RKO (cell line): ENCODE measurements at places on chromosomes 4 and X.

- peak; percentile 37 for DNase-seq
These were observed 127.9 kb downstream of the KLHL8 start for GRCh38 chr4:87092389-87093141.

- DNase-seq = peak; percentile 4
These were observed 30.5 kb upstream of the ADGRG2 start for GRCh38 chrX:19152762-19153161.

DNA sequence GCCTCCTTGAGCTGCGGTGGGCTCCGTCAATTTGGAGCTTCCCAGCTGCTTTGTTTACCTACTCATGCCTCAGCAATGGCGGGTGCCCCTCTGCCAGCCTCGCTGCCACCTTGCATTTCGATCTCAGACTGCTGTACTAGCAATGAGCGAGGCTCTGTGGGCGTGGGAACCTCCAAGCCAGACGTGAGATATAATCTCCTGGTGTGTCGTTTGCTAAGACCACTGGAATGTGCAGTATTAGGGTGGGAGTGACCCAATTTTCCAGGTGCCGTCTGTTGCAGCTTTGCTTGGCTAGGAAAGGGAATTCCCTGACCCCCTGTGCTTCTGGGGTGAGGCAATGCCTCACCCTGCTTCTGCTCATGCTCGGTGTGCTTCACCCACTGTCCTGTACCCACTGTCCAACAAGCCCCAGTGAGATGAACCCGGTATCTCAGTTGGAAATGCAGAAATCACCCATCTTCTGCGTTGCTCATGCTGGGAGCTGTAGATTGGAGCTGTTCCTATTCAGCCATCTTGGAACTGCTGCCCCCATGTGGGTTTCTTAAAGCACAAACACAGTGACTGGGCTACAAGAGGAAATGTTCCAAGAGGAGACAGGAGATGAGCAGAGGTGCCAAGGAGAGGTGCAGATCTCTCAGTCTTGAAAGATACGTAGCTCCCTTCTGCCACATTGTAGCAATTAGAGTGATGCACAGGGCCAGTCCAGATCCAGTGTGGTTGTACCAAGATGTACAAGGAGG, 193.0 kb upstream of the IGFBP7 start:
- DNase-seq = no peak

- no peak for DNase-seq
These were observed 526.7 kb upstream of the FRG1 start for GRCh38 chr4:189414021-189414420.

DNA sequence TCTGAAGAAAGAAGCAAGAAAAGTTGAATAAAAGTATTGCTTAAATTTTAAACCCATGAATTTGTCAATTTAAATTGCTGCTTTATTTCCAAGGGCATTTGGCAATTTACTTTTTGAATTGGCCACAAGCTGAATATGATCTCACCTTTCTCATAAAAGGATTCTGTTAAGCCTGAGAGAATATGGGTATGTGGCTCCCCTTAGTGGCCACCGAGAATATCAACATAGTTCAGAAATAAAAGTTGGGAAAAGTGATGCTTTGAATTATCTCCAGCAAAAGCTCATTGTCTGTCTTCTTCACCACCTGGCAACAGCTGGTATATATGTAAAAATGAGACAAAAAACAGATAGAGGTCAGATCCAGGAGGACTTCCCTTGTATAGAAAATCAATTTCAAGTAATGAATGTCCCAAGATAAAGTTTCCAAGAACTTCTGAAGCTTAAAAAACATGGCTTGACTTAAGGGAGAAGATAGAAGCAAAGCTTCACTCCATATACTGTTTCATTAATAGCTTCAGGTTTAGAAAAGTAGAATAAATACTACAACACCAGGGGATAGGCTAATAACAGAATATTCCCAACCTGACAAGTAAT, 290.7 kb upstream of the FAM241A start:
- DNase-seq = peak; percentile 69

GRCh38 chr4:62622089-62622488, 1422.0 kb downstream of the ADGRL3 start:
- DNase-seq = no peak

DNA sequence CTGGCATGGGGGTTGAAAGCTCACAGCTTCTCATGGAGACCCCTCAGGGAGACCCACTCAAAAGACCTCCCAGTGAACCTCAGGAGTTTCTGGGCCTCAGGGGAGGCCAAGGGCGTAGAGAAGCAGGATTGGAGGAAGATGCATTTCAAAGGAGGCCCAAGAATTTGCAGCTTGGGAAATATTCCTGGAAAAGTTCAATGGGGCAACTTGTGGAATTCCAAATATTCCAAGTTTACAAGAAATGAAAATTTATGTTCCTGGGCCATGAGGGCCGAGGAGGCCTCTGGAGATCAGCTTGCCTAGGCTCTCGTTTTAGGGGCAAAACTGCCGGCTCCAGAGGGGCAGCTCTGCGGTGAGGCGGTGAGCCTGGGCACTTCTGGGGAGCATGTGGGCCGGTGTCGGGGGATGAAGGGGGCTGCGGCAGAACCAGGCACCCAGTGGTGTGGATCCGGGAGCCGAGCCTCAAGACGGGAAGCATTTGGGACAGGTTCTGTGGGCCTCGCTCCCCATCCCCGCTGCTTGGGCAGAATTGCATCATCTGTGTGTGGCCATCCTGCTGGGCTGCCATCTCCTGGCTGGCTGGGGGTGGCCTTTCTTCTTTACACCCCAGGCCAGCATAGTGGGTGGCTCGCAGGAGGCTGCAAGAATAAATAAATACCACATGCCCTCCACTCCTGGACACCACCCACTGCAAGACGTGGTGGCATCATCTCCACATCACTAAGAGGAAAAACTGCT, 54.6 kb upstream of the GPR78 start:
- no peak for DNase-seq

DNA sequence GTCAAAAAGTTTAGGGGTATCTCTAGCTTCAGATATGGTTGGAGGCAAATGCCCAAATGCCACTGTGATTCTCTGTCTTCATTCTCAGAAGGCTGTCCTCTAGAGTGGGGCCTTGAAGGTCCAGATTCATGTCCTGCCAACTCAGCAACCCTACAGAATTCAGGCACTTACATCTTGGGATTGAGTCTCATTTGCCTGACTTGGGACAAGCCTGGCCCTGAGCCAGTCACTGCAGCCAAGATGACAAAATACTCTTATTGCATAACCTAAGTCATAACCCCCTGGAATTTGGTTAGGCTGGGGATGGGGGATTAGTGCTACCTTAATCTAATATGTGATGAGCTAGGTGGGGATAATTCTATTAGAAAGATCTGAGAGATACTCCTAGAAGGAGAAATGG, 100.5 kb downstream of the AREG start:
- DNase-seq = no peak

- DNase-seq = no peak
These were observed 30.2 kb upstream of the SEPSECS start for GRCh38 chr4:25190407-25190806.

- DNase-seq = no peak
These were observed 191.6 kb downstream of the UBE2NL start for GRCh38 chrX:144075432-144075831.

- peak; percentile 85 for DNase-seq
These were observed 1793.7 kb upstream of the TENM3 start for GRCh38 chr4:180449395-180449956.

- DNase-seq = no peak
These were observed 725 bp upstream of the CXCL1 start for GRCh38 chr4:73868206-73869129.

GRCh38 chr4:115272594-115272993, 159.2 kb upstream of the NDST4 start:
- no peak for DNase-seq

DNA sequence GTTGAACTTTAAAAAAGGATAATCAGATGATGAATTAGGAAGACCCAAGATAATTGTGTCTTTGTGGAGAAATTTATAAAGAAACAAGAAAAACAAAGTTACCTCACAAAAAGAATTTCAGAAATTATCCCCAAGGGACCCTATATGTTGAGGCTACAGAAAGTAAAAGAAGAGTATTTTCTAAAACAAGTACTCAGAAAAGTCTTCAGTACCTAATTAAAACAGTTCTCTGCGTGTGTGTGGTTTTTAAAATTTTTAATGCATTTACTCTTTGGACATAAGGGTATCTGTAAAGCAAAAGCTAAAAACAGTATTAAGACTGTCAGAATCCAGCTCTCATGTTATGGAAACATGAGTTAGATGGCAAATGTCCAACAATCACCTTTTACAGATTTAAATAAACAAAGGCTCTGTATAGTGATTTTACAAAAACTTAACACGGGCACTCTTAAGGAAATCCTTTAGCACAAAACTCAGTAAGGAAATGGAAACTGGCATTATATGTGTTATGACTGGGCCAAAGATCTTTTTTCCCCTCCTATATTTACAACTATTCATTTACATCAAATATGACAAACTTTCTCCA, 187.5 kb downstream of the NSUN7 start:
- no peak for DNase-seq

DNA sequence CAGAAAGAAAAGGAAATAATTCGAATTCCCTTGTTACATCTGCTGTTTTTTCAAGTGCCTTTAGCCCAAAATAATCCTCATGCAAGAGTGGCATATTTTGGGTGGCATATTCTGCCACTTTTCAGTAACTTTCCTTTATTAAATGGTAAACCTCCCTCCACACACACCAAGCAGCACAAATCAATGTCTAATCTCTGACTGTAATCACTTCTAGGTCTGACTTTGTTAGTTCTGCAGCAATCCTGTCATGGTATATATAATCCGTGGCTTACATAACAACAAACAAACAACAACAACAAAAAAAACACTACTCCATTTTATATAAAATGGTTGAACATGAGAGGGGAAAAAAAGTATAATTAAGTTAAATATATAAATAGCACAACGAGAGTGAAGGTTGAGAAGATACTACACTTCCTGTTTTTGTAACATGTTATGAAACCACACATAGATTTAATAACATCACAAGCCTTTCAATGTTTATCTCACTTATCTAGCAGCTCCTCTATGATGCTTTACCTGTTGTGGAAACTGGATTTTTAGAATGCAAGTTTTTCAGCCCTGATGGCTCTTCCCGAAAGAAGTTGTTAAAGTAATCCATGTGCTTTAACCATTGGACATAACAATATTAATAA, 715.4 kb downstream of the GRXCR1 start:
- no peak for DNase-seq

GRCh38 chr4:172104539-172104938, 291.3 kb downstream of the GALNTL6 start:
- no peak for DNase-seq

- peak; percentile 86 for DNase-seq
These were observed at the start of gene SYP for GRCh38 chrX:49199906-49200771. Gene SYP (minus strand): TSS chrX:49200193. CDS start chrX:49200186, 7 bp downstream.

DNA sequence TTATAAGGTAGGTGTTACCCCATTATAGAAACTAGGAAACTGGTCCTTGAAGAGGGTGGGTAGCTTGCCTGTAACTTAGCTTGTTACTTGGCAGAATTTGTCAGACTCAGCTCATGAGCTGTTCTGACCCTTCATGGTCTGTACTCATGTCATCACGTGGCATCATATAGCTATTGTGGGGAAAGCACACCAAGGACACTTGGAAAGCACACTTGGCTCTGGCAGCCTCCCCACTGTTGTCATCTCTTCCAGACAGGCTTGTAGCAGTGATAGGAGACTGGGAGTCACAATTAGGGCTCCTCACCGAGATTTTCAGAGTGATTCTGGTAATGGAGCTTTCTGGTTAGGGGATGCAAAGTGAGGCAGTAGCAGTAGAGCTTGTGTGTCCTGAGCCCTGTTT, 30.4 kb downstream of the ADH5 start:
- DNase-seq = no peak

- DNase-seq = no peak
These were observed 8.8 kb downstream of the TAPT1 start for GRCh38 chr4:16217300-16218051.

DNA sequence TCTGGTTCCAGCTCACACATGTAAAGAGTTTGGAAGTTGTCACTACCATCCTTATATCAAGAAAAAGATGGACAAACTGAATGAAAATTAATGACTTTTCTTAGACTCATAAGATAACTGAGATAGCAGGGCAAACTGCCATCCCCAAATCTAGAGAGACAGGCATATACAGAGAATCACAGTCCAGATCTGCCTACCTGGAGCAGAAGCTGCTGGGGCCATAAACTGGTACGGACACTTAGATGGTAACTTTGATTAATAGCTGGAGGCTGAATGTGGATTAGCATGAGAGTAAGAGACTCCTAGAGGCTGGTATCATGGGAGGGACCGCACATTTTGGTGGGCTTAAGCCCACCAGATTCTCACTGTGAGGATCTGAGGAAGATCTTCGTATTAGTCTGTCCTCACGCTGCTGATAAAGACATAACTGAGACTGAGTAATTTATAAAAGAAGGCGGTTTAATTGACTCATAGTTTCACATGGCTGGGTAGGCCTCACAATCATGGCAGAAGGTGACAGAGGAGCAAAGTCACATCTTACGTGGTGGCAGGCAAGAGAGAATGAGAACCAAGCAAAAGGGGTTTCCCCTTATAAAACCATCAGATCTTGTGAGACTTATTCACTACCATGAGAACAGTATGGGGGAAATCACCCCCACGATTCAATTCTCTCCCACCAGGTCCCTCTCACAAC, 10.8 kb upstream of the POLA1 start:
- DNase-seq = no peak

GRCh38 chr4:174283507-174284471, at the start of the genes CEP44 and FBXO8:
Gene CEP44 (plus strand): TSS chr4:174283911. CDS start chr4:174299122, 15,211 bp downstream.
Gene FBXO8 (minus strand): TSS chr4:174283667. CDS start chr4:174263092, 20,575 bp downstream.
- DNase-seq = peak; percentile 94

GRCh38 chr4:7013175-7013574, 30.0 kb upstream of the TADA2B start:
- no peak for DNase-seq

DNA sequence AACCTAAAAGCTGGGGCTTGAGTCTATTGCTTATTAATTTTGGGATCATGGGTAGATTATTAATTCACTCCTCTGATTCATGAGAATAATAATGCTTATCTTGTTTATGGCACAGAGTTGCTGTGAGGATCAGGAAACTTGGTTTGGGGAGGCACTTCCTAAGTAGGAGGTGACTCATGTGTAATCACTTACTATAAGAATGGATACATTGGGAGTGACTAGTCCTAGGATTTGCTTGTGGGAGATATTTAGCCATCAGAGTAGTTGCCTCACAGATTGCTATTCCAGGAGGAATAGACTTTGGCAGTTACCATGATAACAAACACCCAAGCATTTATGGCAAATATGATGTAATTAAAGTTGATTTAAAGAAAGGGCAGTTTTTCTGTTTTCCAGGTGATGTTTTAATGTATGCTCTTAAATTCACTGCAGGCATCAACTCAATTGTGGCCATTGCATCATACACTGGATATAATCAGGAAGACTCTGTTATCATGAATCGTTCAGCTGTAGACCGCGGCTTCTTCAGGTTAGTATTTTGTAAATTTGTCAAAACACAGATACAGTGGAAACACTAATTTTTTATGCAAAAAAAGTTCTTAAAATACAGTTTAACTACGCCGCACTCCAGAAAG, 41.9 kb downstream of the POLR2B start:
- DNase-seq = peak; percentile 71

- DNase-seq = no peak
These were observed 29.0 kb downstream of the PDHA1 start for GRCh38 chrX:19372547-19373331.

GRCh38 chr4:135412213-135412612, 1210.6 kb upstream of the PABPC4L start:
- no peak for DNase-seq
